ENCODE measurements at places on chromosomes 2 and 18.

DNA sequence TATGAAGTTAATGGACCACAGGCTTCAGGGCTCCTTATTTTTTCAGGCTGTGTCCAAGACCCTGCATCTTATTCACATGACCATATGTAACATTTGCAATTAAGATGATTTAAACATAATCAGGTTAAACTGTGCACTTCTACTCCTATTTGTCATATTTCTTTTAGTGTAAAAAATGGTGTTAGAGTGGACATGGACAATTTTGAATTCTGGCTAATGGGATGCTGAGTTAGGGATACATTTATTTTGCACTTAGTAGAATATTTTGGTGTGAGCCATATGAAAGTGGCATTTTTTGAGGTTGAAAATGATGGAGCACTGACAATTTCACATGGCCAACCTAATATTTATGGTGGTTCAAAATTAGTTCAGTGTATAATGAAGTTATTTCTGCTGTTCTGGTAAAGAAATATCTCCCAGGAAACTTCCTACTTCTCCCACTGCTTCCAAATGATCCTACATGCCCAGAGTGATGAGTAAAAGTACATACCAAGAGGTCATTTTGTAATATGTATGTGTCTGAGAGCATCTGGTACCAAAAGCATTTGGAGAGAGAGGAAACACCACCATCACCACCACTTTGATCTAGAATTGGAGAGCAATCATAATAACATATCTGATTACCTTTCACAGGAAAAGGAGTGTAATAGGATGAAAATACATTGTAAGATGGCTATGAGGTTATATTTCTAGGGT is 36.0 kb downstream of the GULP1 start:
- no peak for DNase-seq

- DNase-seq: no peak
These were observed 16.4 kb downstream of the DYNAP start for GRCh38 chr18:54607213-54608027.

- peak; percentile 46 for DNase-seq
These were observed 42.9 kb upstream of the RFX8 start for GRCh38 chr2:101517758-101518271.

GRCh38 chr2:206701952-206702605 is 16.1 kb downstream of the DYTN start:
- DNase-seq: no peak

- no peak for DNase-seq
These were observed 68.2 kb downstream of the ZNF521 start for GRCh38 chr18:25283781-25284180.

DNA sequence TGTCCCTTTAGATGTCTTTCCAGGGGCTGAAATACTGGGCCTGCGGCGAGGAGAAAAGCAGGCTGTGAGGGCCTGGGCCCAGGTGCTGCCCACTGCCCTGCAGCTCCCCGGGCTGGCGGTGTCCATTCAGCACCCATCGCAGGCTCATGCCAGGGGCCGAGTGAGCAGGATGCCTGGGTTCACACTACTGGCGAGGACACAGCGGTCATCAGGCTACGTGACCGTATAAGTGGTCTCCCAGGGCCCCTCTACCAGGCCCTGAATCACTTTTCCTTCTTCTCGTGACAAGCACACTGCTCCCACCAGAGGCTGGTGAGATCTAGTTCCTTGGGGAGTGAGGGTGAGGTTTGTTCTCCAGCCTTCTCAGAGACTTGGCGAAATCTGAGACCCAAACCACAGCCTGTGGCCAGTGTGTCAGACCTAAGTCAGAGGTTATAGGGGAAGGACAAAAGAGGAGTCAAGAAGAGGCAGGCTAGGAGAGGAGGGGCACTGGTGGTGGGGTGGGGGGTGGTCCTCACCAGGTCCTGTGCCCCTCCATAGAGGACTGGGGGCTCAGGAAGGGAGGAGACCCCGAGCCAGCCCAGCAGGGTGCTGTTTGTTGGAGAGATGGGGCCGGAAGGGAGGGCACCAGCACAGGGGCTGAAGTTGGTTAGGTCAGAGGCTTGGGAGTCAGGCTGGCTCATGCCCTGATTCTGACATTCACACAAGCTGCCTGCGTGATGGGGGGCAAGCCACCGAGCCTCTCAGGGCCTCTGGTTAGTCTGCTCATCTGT is 6.6 kb upstream of the SEMA4C start:
- DNase-seq: no peak

DNA sequence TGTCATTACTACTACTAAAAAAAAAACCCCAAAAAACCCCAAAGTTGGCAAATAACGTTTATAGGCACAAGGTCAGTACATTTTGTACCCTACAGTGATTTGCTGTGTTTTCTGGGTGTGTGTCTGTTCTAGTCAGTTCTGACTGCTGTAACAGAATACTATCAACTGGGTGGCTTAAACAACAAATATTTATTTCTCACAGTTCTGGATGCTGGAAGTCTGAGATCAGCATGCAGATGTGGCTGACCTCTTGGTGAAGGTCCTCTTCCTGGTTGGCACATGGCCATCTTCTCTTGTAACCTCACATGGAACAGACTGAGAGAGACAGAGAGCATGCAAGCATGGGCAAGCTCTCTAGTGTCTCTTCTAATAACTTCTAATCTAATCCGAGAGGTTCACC is 103.1 kb downstream of the CERS6 start:
- DNase-seq: no peak

GRCh38 chr2:67701011-67701410 is 303.9 kb downstream of the ETAA1 start:
- peak; percentile 43 for DNase-seq

GRCh38 chr2:102141970-102142828 is at the start of gene IL1R1:
TSS of gene IL1R1 (plus strand) at chr2:102142746. CDS start at chr2:102157725, 14,979 bp downstream.
- no peak for DNase-seq

DNA sequence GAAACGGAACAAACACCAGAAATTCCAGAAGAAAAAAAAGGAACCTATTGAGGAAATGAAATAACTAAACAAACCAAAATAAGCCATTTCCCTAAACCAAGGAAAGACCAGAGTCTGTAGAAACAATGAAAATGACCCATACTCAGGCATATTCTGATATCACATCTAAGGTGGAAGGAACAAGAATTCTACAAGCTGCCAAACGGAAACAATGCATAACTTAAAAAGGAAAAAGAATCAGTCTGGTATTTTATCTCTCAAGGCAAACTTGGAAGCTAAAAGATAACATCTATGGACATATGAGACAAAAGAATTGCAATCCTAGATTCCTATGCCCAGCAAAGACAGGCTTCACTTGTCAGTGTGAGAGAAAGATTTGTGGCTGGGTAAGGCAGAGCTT is 326.2 kb downstream of the PDE11A start:
- DNase-seq: no peak

DNA sequence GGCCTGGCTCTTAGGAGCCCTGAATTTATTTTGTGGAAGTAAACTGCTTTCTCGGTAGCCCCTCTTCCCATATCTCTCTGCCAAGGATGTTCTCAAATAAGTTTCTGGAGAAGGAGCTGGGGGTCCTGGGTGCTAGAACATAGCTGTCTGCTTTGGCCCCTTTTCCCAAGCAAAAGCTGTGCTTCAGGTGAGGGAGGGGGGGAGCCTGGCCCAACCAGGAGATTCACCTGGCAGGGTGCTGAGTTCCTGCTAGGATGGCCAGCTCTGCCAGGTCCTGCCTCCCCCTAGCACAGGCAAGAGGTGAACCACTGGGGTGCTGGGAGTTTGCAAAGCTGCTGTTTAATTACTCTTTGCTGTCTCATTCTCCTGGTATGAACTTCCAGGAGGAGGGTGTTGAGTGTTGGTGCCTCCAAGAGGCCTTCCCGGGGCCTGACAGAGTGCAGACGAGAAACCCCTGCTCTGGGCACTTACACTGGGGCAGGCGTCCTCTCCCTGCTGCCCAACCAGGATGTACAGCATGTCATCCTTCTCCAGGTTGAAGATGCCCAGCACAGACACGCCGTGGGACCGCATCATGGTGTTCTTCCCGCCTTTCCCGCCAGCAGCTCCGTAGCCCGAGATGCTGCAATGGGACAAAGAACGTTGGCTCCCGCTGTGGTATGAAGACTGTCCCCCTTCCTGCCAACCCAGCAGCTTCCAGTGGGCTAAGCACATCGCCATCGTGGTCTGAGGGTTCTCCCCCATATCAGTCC is 124.2 kb downstream of the CLIP4 start:
- no peak for DNase-seq

DNA sequence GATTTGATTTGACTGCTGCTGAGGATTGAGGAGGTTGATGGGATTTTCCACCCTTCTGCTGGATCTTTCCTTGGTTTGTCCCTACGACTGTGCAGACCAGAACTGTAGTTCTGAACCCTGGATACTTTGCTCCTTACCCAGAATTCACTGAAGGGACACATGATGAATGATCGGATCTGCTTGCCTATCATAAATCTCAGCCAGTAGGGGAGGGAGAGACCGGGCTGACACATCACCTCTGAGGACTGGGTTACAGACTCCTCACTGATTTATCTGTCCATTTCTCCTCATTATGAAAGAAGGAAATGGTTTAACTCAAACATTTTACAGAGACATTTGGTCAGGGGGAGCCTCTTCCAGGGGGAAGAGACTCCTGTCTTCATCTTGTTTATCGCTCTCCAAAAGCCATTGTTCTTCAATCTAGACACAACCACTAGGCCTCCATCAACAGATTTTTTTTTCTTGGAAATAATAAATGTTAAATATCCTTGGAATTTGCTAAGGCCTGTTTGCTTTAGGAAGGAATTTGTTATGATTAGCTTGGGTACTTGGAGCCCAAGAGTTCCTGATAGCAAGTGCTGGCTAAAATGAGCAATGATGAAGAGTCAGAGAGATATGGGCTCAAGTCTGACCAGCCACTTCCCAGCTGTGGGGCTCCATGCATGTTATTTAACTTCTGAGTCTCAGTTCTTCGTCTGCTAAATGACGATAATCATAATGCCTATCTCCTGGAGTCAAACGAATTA is 925.5 kb downstream of the SLC4A3 start:
- no peak for DNase-seq

GRCh38 chr2:71941726-71942525 is 205.7 kb downstream of the CYP26B1 start:
- no peak for DNase-seq

- DNase-seq: no peak
These were observed 601.0 kb upstream of the SLC39A10 start for GRCh38 chr2:195055996-195056395.

GRCh38 chr18:6236258-6236657 is 178.5 kb downstream of the L3MBTL4 start:
- no peak for DNase-seq

- DNase-seq: no peak
These were observed 20.0 kb upstream of the LPIN1 start for GRCh38 chr2:11726384-11726783.

DNA sequence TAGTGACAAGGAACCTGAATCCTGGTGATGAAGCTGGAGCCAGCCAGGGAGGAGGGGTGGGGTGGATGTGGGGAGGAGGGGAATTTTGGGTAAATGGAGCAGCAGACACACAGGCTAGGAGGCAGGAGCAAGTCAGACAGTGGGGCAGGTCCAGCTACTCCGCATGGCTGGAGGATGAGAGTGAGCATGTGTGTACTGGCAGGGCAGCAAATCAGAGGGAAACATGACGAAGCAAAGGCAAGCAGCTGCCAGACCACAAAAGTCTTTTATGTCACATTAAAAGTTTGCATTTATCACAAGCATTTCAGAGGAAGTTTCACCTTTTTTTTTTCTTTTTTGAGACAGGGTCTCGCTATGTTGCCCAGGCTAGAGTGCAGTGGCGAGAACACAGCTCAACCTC is 11.9 kb upstream of the KIDINS220 start:
- peak; percentile 26 for DNase-seq

GRCh38 chr2:174748948-174749347 is 15.3 kb downstream of the CHRNA1 start:
- DNase-seq: peak; percentile 10

DNA sequence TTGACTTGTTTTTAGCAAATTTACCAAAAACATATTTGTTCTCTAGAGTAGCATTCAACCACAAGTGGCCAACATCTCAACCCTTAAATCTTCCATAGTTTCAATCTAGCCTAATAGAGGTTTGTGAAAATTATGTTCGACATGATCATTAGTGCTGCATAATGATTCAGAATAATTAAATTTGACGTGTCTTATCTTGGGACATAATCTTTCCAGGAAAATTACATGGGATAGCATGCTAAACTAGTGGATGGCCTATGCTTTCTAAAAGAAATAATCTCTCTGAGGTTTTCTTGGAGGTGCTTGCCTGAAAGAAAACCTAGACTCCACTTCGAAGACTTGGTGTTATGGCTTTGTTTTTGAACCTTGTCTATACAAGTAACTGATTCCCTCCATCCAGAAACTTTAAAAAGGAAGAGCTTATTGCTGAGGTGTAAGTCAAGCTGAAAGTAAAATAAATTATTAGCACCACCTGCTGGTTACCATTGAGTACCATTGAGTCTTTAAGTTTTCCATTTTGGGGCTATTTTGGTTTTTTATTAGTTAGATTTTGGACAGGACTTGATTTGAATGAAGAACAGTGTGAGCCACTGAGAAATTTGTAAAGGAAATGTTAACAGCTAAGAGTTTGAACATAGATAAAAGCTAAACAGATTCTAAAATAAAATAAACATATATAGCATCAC is 32.7 kb downstream of the COX7A2L start:
- no peak for DNase-seq

- no peak for DNase-seq
These were observed 210.5 kb downstream of the ERBB4 start for GRCh38 chr2:212328136-212328535.

GRCh38 chr2:54572262-54572635 is 116.1 kb downstream of the SPTBN1 start:
- peak; percentile 83 for DNase-seq

DNA sequence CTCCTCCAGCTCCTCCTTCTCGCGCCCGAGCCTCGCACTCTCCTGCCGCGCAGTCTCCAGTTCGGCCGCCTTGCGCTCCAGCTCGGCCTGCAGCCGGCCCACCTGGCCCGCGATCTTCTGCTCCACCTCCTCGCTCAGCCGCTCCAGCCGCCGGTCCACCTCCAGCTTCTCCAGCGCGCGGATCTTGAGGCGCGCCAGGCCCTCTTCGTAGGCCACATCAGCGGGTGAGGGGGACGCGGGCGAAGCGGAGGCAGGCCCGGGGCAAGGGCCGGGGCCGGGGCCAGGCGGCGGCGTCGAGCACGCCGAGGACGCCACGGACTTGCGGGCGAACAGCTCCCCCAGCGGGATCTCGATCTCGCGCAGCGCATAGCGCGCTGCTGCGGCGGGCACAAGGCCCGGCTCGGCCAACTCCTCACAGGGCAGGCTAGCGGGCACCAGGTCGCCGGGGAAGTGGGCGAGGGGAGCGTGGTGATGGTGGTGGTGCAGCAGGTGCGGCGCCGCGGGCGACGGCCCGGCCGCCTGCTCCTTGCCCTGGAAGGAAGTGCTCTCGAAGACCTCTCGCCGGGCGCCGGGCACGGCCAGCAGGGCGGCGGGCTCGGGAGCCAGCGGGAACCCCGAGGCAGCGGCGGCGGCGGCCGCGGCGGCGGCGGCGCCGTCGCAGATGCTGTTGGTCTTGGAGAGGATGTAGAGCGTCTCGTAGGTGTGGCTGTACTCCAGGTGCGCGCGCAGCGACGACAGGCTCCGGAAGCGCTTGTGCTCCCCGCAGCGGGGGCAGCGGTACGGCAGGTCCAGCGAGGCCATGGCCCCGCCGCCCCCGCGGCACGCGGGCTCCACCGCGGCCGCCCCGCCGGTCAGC is 15.2 kb downstream of the FBXO41 start:
- DNase-seq: no peak
